ENCODE measurements at places on chromosomes 5 and 9. TPM values are rescaled to one million over a fixed set of nuclear protein-coding genes. Genes with fewer than 3 reads are reported as not detected.
A peak's percentile ranks its signal among the peaks of the same experiment; 100 is the strongest.

DNA sequence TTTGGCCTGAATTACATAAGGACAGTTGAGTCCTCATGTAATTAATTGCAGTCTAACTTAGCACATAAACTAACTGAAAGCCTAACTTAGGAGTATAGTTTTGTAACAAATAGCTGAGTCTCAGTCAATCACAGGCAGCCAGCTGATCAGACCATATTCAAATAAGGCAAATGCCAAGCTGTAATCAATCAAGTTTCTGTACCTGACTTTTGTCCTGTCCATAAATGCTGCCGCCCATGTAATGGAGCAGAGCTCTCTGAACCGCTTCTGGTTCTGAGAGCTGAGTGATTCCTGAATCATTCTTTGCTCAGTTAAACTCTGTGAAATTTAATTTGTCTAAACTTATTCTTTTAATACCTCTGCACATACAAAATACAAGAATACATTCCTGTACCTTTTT is 104.8 kb downstream of the TSSK1B start:
- no peaks in the 10 kb centered on the region for H3K4me1 ChIP-seq
- no peaks in the 10 kb centered on the region for H3K27me3 ChIP-seq
- DNase-seq = no peak
- H3K27ac ChIP-seq = no peak overlapping the region

- no peak overlapping the region for H3K27ac ChIP-seq
- no peaks in the 10 kb centered on the region for H3K36me3 ChIP-seq
- no peak for DNase-seq
These were observed 363.6 kb upstream of the EDIL3 start for GRCh38 chr5:84748313-84748712.

The TMEM215 gene
- total RNA-seq = not detected

GRCh38 chr5:154755361-154756008 is at the start of gene LARP1:
TSS of gene LARP1 (plus strand) at chr5:154755377. CDS start at chr5:154755758, 381 bp downstream.
- no peak for DNase-seq
- H3K4me3 ChIP-seq = peak within 1 kb of the TSS; percentile 72
- no peaks in the 10 kb centered on the region for H3K27me3 ChIP-seq
- H3K27ac ChIP-seq = peak within 1 kb of the TSS; percentile 92
- no peaks in the 10 kb centered on the region for H3K36me3 ChIP-seq

The ZCCHC7 gene
- 41.0 TPM for total RNA-seq

DNA sequence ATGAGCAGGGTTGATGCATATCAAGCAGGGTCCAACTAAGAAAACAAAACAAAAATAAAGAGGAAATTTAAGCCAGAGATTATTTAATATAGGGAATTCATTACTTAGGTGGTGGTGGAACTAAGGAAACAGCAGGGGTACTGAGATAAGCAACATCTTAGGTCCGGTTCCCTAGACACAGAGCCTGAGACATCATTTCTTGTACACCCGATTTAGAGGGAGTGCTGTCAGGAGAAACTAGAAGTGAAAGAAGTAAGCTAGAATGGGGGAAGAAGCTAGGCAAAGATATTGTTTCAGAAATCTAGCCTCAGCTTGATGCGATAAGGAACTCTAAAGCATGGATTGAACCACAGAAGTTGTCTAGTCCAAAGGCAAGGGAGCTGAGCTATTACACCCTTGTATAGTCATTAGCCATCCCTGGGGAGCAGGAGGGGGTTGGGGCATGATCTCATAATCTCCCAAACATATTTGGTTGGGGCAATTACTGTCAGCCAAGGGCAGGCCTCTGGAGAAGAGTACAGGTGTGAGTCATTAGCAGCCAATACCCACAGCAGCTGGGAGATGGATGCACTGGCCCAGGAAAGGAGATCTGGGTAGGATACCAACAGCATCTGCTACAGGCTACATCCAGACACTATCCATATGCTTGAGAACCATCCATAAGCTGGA is 194.5 kb downstream of the ARL15 start:
- H3K36me3 ChIP-seq = no peaks in the 10 kb centered on the region
- H3K4me3 ChIP-seq = no peak overlapping the region
- no peaks in the 10 kb centered on the region for H3K4me1 ChIP-seq
- H3K27ac ChIP-seq = no peak overlapping the region
- no peaks in the 10 kb centered on the region for H3K27me3 ChIP-seq
- no peak for DNase-seq

DNA sequence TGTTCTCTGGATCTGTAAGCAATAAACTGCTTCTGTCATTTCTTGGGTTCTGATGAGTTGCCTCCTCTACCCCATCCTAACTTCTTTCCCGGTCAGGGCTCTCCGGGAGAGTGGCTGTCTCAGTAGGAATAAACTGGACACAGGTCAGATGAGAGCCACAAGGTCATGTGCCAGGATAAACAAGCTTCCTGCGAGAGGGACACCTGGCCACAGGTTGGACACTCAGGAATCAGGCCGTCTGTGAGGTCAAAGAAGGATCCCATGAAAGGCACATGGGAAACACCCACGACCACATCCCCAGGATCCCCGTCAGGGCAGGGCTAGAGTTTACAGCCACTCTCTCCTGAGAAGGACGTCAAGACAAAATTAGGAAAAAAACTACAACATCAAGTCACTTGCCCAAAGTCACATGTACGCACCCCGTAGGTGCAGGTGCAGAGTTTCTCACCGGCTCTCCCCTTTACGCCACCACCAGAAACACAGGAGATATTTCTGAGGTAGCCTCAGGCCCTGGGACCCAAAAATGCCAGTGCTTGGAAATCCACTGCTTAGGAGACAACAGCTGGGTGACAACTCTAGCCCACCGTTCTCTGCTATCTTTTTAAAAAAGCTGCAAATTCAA is 28.7 kb downstream of the CCT5 start:
- H3K4me3 ChIP-seq = no peak overlapping the region
- no peaks in the 10 kb centered on the region for H3K36me3 ChIP-seq
- no peak for DNase-seq

The LCP2 gene
- total RNA-seq = 154 TPM
